Neuronal stem cell (in vitro differentiated cells): ENCODE measurements at places on chromosomes 2 and 18.

DNA sequence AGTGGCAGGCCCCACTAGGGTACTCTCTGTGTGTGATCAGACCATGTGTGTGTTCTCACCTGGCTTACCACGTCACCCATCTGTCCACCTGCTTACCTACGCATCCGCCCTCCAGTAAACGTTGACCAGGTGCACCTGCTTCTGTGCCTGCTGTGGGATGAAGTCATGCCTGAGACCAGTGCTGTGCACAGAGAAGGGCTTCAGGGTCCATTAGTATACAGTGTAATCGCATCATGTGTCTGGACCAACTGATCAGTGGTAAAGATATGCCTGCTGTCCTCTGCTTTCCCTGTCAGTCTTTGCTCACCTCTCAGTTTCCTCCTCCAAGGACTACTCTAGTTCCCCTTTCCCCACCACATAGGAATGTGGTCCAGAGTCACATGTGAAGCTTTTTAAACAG, 109.3 kb downstream of the FHOD3 start:
- no peak overlapping the region for H3K27ac ChIP-seq
- H3K4me3 ChIP-seq: no peak overlapping the region
- H3K27me3 ChIP-seq: no peaks in the 10 kb centered on the region
- no peak for DNase-seq

- H3K36me3 ChIP-seq: no peaks in the 10 kb centered on the region
- no peaks in the 10 kb centered on the region for H3K27me3 ChIP-seq
- DNase-seq: no peak
- no peak overlapping the region for H3K4me3 ChIP-seq
Measured at GRCh38 chr2:8337321-8337720, 344.5 kb upstream of the ID2 start.

- no peak for DNase-seq
- no peak overlapping the region for H3K4me3 ChIP-seq
- H3K27me3 ChIP-seq: no peaks in the 10 kb centered on the region
- no peak overlapping the region for H3K27ac ChIP-seq
Measured at GRCh38 chr18:80112624-80113248, 3.7 kb downstream of the ADNP2 start.

GRCh38 chr2:20326163-20326780, 24.4 kb downstream of the PUM2 start:
- peaks cover 9% of the 10 kb centered on the region for H3K4me1 ChIP-seq
- H3K27ac ChIP-seq: no peak overlapping the region
- H3K27me3 ChIP-seq: no peaks in the 10 kb centered on the region
- H3K36me3 ChIP-seq: peaks cover 92% of the 10 kb centered on the region
- DNase-seq: peak; percentile 14
- H3K4me3 ChIP-seq: no peak overlapping the region

GRCh38 chr2:192827735-192828134, 633.0 kb upstream of the TMEFF2 start:
- DNase-seq: no peak
- no peaks in the 10 kb centered on the region for H3K27me3 ChIP-seq
- no peak overlapping the region for H3K27ac ChIP-seq
- no peak overlapping the region for H3K4me3 ChIP-seq

GRCh38 chr2:232300894-232301387, 77.6 kb upstream of the ALPP start:
- H3K27me3 ChIP-seq: no peaks in the 10 kb centered on the region
- H3K4me1 ChIP-seq: no peaks in the 10 kb centered on the region
- peaks cover 9% of the 10 kb centered on the region for H3K36me3 ChIP-seq
- H3K27ac ChIP-seq: no peak overlapping the region
- DNase-seq: no peak

DNA sequence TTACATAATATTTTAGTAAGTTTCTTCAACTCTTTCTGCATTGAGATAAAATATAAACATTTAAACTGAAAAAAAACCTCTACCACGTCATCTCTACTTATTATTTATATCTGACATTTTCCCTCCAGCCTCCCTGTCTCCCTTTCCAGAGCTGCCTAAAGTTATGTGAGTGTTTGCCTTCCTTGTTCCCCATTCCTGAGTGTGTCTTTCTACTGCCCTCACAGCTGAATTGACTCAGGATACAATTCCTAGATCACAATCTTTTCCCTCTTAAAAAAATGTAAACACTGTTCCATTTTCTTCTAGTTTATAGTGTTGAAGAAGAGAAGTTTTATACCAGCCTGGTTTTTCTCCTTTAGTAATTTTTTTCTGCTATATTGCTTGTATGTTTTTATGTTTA, 5.3 kb downstream of the TRPM8 start:
- no peak overlapping the region for H3K27ac ChIP-seq
- DNase-seq: no peak
- H3K4me3 ChIP-seq: no peak overlapping the region
- no peaks in the 10 kb centered on the region for H3K4me1 ChIP-seq
- H3K27me3 ChIP-seq: peaks cover 7% of the 10 kb centered on the region

GRCh38 chr2:217956586-217957457, 46.0 kb downstream of the TNS1 start:
- no peaks in the 10 kb centered on the region for H3K36me3 ChIP-seq
- no peak overlapping the region for H3K4me3 ChIP-seq
- DNase-seq: no peak
